Heart left ventricle (tissue), 16 donors: ENCODE measurements at places on chromosomes 7 and 10. TPM values are rescaled to one million over a fixed set of nuclear protein-coding genes. Genes with fewer than 3 reads are reported as not detected.

DNA sequence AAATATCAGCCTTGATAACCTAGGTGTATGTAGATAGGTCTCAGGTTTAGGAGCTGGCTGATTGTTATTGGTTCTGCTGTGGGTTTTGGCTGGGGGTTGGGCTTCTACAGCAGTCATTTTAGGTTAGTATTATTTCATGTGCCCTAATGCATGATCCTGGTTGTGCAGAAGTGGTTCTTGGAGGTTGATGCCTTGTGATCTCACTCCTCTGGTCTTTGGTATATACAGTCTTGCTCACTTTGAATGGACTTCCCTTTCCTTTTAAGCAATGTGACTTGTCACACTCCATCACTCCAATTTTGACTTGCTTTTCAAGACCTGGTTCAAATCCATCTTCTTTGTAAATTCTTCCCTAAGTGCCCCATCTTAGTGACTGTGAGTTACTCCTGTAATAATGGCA lies 188.9 kb downstream of the LRMDA start:
- DNase-seq = no peak

- no peak for DNase-seq
Observed at GRCh38 chr7:152354061-152354460, 81.7 kb downstream of the KMT2C start.

DNA sequence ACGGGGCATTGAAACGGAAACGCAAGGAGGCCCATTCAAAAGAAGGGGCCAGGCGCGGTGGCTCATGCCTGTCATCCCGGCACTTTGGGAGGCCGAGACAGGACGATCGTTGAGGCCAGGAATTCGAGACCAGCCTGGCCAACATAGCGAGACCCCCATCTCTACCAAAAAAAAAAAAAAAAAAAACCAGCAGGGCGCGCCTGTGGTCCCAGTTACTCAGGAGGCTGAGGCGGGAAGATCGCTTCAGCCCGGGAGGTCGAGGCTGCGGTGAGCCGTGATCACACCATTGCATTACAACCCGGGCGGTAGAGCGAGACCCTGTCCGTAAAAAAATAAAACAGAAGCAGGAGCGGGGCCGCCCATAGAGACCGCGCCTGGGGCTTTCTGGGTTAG lies 396 bp downstream of the PSMG3 start:
- DNase-seq = no peak

DNA sequence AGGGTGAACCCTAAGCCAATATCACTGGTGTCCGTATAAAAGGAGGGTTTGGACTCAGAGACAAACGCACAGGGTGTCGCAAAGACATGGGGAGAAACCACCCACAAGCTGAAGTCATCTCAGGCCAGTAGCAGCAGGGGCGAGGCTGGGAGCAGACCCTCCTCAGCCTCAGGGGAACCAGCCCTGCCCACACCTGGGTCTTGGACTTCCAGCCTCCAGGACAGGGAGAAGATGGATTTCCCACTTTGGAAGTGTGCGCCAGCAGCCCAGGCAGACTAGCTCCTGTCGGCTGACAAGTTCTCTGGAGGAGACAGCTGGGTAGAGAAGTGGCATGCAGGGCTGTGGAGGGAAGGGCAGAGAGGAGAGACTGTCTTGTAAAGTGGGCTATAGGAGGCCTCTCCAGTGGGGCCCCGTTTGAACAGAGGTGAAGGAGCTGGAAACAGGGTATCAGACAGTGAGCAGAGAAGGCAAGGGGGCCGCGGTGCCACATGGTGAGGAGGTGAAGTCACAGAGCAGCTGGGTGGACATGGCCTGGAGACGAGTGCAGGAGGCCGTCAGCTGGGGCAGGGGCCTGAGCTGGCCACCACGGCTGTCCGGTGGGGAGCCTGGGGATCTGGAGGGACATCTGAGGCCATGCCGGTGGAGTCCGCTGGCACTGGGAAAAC lies 475.6 kb downstream of the PTPRN2 start:
- no peak for DNase-seq

DNA sequence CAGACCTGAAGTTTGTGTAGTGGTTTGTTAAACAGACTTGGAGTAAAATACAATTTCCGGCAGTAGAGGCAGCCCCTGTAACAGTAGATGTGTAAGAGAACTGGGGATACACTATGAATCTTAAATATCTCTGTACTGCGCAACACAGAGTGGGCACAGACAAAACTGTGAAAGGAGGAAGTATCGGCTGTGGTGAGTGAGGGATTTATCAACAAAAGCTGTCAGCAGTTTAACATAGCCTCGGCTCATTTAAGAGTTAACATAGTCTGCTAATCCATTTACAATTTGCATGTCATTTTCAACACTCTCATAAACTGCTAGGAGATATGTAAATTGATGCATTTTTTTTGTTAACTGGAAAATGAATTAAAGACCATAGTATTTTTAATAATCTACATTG lies 225.2 kb downstream of the ZWINT start:
- DNase-seq = no peak

- no peak for DNase-seq
Observed at GRCh38 chr7:82419200-82419599, 24.4 kb downstream of the CACNA2D1 start.

DNA sequence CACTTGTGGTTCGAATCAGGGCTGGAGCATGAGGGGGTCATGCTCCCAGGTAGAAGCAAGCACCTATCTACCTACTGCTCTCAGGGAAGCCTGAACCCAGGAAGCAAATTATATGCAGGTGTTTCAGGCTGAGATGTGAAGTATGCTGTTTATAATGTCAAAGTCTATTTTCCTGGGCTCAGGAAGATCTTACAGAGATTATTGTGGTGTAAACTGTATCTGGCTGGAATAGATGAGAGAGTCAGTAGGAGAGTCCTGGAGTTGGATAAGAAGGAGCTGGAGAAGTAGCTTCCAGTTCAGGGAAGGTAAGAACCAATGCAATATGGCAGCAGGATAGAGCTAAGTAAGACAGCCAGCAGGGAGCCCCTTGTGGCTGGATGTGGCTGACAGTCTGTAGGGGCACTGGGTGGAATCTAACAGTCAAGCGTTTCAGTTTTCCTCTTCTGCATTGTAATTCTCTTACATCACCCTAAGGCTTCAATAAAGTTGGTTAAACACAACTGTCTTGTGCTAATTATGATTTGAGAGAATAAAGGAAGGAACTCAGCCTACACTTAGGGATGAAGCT lies 105.9 kb upstream of the EEPD1 start:
- no peak for DNase-seq

DNA sequence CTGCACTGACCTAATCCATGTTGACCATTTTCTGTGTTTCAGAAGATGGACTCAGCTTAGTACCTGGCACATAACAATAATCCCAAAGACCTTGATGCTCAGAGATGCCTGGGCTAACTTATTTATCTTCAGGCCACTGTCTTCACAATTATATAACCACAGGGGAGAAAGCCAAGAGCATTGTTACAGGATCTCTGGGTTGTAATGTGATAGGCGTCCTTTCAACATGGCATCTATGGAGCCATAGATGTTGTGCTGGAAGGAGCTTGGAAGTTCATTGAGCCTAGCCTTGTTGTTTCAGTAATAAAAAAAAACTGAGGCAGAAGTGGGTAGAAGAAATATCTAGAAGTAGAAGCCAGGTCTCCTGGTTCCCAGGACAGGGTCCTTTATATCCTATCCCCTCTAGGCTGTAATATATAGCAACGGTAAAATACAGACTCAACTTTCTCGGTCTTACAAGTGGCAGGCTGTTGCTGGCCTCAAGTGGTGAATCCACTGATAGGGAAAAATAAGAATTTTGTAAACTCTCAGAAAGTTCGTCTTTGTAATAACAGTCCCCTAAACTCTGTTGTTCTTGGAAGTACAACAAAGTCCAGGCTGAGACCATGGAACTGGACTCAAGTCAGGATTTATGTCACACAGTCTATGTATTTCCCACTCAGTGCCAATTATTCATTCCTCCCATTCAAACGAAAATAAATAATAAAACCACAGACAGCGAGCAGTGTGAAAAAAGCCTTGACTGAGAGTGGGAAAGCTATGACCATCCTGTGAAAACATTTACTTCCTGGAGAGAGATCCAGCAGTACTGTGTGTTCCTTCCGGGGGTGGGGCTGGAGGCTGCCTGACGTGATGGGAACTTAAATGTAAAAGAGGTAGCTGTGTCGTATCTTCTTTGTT lies 277.6 kb downstream of the REEP3 start:
- peak; percentile 69 for DNase-seq

DNA sequence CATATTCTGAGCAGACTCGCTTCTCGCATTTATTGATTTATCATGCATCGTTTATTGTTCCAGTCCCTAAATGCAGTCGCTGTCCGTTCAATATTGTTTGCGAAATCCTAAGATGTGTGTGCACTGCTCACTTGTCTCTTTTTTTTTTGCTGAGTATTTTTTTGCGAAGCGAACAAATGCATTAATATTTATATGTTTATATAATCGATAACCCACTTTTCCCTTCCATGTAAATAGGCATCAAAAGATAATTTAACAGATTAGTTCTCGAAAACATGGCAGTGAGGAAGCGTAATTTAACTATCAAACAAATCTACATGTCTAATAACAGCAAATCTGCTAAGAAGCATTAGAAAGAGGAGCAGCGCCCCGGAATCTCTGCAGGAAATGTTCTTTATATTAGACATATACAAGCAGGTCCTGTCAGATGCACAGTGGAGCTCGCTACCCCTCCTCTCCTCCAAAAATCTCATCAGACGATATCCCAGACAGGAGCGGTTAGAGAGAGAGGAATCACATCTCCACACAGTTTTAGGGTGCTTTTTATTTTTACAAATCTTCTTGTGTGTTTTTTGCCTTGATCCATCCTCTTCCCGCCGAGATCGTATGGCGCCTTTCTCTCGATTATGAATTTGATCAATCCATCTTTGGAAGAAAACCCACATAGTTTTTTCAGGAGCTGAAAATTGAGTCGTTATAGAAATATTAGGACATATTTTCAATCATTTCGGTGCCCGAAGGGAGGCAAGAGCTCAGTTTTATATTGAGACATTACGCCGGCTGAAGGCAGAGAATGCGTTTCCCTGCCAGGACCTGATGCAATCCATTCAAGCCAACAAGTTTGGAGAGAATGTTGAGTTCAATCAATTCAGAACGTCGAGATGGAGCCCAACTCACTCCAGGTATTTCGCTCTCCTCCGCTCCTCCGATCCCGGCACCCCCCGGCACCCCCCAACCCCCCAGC lies at the start of gene ARID5B:
ARID5B (plus strand) TSS at position 871 of the 964 bp plus-strand sequence; CDS start at position 882, 11 bp downstream.
- DNase-seq = no peak

SSC4D gene
- total RNA-seq = 0.25 TPM

FOXI2 gene
- 0.22 TPM for total RNA-seq
